CD14-positive monocyte (primary cell): ENCODE measurements at places on chromosomes 7 and 10. TPM values are rescaled to one million over a fixed set of nuclear protein-coding genes. Genes with fewer than 3 reads are reported as not detected.
A peak's percentile ranks its signal among the peaks of the same experiment; 100 is the strongest.

SCRN1 gene
- polyA plus RNA-seq: 4.5 and 8.6 TPM in 2 replicates

RALA gene
- polyA plus RNA-seq: 32.0 TPM

- H3K27ac ChIP-seq: no peak overlapping the region
- peaks cover 52% of the 10 kb centered on the region for H3K4me1 ChIP-seq
- no peak overlapping the region for H3K4me3 ChIP-seq
- no peak for DNase-seq
Observed at GRCh38 chr10:132595021-132595420, 57.4 kb downstream of the INPP5A start.

DNA sequence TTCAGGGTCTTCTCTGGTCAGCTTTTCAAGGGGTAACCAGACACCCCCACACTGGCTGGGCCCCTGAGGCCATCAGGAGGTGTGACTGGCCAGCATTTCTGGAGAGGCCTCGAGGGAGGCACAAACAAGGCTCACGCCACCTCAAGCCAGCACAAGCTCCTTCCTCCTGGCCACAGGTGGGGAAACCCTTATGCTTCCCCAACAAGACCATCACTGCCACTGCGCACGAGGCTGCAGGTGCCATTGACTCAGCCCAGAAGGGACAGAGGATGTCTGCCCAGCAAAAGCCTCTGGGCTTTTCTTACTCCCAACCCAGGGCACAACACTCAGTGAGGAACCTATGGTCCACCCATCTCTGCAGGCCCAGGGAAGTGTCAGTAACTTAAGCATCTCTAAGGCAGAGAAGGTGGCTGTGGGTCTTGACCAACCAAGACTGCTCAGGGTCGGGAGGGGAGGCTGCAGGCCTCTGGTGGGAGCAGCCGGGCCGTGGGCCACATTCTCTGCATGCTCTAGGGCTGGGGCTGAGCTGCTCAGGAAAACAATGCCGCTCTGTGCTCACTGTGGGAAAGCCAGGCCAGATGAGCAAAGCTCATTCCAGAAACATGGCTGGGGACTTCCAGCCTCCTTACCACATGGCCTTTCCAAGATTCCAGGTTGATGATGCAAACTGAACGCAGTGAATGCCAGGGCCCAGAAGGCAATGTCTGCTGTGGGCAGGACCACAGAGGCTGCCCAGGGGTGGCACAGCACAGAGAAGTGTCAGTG, 24.2 kb upstream of the RASSF4 start:
- no peaks in the 10 kb centered on the region for H3K27me3 ChIP-seq
- H3K4me3 ChIP-seq: no peak overlapping the region
- H3K4me1 ChIP-seq: peaks cover 79% of the 10 kb centered on the region
- peak overlapping the region; percentile 18 for H3K27ac ChIP-seq
- DNase-seq: no peak
- no peaks in the 10 kb centered on the region for H3K36me3 ChIP-seq

GRCh38 chr10:74929197-74929596, 102.8 kb downstream of the KAT6B start:
- H3K4me3 ChIP-seq: no peak overlapping the region
- no peak for DNase-seq
- H3K27me3 ChIP-seq: no peaks in the 10 kb centered on the region
- no peaks in the 10 kb centered on the region for H3K36me3 ChIP-seq
- H3K4me1 ChIP-seq: no peaks in the 10 kb centered on the region
- H3K27ac ChIP-seq: no peak overlapping the region

DNA sequence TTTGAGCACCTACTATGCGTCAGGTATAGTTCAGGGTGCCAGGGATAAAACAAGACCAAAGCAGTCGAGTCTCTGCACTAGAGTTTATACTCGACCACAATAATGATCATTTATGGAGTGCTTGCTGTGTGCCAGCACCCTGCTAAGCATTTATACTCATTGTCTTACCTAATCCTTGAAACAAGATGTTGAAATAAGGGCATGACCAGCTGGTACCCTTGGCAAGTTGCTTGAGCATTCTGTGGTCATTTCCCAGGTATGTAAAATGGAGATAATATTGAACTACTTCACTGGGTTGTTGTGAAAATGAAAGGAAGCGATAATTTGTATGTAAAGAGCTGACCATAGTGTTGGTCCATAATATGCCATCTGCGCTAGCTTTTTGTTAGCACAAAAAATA, 185.4 kb downstream of the CYP26A1 start:
- no peak overlapping the region for H3K4me3 ChIP-seq
- no peak overlapping the region for H3K27ac ChIP-seq
- H3K4me1 ChIP-seq: no peaks in the 10 kb centered on the region
- H3K36me3 ChIP-seq: no peaks in the 10 kb centered on the region
- no peaks in the 10 kb centered on the region for H3K27me3 ChIP-seq
